CD4-positive, alpha-beta T cell treated with Interleukin-6 at 100 ng/mL for 8 hours (primary cell): ENCODE measurements at places on chromosomes 2 and 18.

GRCh38 chr2:99485824-99486223 is 4.0 kb downstream of the REV1 start:
- DNase-seq, result no peak

DNA sequence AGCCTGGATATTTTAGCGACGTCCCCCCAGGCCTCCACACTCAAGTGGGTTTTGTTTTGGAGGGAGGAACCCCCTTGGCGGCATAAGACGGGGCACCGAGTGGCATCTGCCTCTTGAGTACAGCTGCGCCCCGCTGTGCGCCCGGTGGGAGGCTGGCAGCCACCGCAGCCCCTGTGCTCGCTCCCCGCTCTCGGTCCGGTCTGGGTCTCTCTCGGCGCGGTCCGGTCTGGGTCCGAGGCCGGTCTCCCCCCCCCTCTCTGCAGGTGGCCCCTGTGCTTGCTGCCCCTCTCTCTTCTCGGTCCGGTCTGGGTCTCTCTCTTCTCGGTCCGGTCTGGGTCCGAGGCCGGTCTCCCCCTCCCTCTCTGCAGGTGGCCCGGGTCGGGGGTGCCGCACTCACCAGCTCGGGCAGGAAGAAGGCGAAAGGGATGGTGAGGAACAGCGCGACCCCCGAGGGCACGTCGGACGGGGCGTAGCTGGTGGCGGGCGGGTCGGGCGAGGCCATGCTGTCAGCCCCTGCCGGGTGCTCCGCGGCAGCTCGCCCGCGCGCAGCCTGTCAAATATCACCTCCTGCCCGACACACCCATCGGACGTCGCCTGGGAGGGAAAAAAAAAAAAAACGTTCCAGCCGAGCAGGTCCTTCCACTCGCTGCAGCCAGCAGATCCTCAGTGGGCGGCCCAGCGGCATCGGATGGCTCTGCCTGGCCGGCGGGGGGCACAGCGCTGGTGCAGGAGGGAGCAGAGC is at the start of gene MALL:
TSS of gene MALL (minus strand) at position 532 of the 742 bp plus-strand sequence. CDS start at position 502, 30 bp downstream.
- no peak for DNase-seq

- no peak for DNase-seq
These were observed 606.4 kb downstream of the RNF144A start for GRCh38 chr2:7523481-7524120.

DNA sequence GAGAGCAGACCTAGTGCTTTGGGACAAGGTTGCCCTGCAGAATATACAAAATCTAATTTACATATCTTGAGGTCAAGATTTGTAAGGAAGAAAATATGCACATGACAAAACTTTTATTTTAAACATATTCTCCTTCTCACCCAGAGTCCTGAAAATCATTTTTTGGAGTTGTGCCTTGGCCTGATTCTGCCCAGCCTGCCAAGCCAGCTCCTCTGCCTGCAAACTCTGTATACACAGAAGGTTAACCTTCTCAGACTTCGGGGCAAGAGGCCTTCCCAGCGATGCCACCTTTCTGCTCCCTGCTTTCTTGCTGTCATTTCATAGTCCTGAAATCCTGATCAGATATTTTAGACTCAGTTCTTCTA is 95.8 kb upstream of the CAVIN2 start:
- no peak for DNase-seq
